Body of pancreas (tissue), 4 donors: ENCODE measurements at places on chromosomes 1 and 21.

DNA sequence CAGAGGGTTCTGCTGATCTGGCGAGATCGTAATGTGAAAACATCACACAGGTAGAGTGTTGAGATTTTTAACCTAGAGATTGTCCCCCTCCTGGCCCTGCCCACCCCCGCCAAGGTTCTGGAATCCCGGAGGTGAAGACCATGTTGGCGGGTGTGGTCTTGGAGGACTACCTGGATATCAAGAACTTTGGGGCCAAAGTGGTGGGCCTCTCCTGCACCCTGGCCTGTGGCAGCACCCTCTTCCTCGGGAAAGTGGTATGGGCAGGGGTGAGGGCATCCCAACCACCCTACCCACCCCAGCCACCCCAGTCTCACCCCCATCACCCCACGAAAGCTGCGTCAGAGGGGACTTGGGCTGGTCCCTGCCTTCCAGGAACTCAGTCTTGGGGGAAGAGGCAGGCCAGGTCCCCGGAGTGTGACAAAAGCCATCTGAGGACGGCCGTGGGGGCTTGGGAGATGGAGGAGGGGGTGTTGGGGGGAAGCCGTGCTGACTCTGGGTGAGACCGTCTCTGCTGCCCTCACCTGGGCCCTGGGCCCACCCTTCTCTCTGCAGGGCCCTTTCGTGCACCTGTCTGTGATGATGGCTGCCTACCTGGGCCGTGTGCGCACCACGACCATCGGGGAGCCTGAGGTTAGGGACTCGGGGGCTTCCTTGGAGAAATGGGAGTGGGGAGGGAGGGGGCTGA lies 4.4 kb downstream of the CLCNKB start:
- H3K4me3 ChIP-seq = no peak overlapping the region
- peaks cover 27% of the 10 kb centered on the region for H3K4me1 ChIP-seq
- H3K27ac ChIP-seq = no peak overlapping the region
- no peaks in the 10 kb centered on the region for H3K27me3 ChIP-seq

DNA sequence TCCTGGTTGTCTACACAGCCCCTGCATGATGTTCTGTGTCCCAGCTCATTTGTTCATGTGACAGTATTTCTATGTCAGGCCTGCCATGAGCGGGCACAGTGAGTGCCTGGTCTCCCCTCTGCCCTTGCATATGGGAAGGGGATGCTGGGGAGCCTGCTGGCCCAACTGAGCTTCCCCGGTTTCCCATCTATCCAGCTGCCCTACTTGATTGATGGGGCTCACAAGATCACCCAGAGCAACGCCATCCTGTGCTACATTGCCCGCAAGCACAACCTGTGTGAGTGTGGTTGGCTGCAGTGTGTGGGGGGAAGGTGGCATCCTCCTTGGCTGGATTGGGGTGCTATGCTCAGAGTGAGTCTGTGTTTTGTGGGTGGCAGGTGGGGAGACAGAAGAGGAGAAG lies 1.5 kb downstream of the GSTM4 start:
- H3K4me1 ChIP-seq = peaks cover 48% of the 10 kb centered on the region
- no peak for DNase-seq
- H3K27ac ChIP-seq = peak overlapping the region; percentile 82
- H3K4me3 ChIP-seq = no peak overlapping the region

- H3K4me1 ChIP-seq = peaks cover 23% of the 10 kb centered on the region
- DNase-seq = no peak
- H3K36me3 ChIP-seq = peaks cover 2% of the 10 kb centered on the region
- no peak overlapping the region for H3K4me3 ChIP-seq
- H3K27ac ChIP-seq = peak overlapping the region; percentile 54
Measured at GRCh38 chr1:23704834-23705495, 13.4 kb downstream of the RPL11 start.

GRCh38 chr1:233566886-233567285 lies 47.0 kb upstream of the KCNK1 start:
- H3K4me1 ChIP-seq = no peaks in the 10 kb centered on the region
- no peak overlapping the region for H3K27ac ChIP-seq
- no peak for DNase-seq
- H3K36me3 ChIP-seq = no peaks in the 10 kb centered on the region
- H3K27me3 ChIP-seq = no peaks in the 10 kb centered on the region
